Activated CD8-positive, alpha-beta T cell treated with anti-CD3 and anti-CD28 coated beads, Interleukin-2, amount 10 ng/mL, durations not matched to agents 7 days and 5 days (primary cell): ENCODE measurements at places on chromosomes 3 and 15. TPM values are rescaled to one million over a fixed set of nuclear protein-coding genes. Genes with fewer than 3 reads are reported as not detected.

ARHGEF26 gene
- total RNA-seq, result not detected

DGKG gene
- total RNA-seq, result 0.42 TPM

CACNA1D gene
- total RNA-seq, result 0.32 TPM

RASGRP1 gene
- total RNA-seq, result 165 TPM

SCN5A gene
- total RNA-seq, result 0.08 TPM

DISP2 gene
- 2.6 TPM for total RNA-seq

- no peak for DNase-seq
- H3K36me3 ChIP-seq, result no peaks in the 10 kb centered on the region
- H3K27me3 ChIP-seq, result no peaks in the 10 kb centered on the region
- H3K27ac ChIP-seq, result no peak overlapping the region
- H3K4me1 ChIP-seq, result no peaks in the 10 kb centered on the region
- no peak overlapping the region for H3K4me3 ChIP-seq
Measured at GRCh38 chr3:153547970-153548369, 385.9 kb downstream of the RAP2B start.

GRCh38 chr3:25385807-25386460 is 42.1 kb upstream of the RARB start:
- no peak overlapping the region for H3K4me3 ChIP-seq
- H3K36me3 ChIP-seq, result no peaks in the 10 kb centered on the region
- DNase-seq, result no peak
- H3K27ac ChIP-seq, result no peak overlapping the region
- no peaks in the 10 kb centered on the region for H3K4me1 ChIP-seq

DNA sequence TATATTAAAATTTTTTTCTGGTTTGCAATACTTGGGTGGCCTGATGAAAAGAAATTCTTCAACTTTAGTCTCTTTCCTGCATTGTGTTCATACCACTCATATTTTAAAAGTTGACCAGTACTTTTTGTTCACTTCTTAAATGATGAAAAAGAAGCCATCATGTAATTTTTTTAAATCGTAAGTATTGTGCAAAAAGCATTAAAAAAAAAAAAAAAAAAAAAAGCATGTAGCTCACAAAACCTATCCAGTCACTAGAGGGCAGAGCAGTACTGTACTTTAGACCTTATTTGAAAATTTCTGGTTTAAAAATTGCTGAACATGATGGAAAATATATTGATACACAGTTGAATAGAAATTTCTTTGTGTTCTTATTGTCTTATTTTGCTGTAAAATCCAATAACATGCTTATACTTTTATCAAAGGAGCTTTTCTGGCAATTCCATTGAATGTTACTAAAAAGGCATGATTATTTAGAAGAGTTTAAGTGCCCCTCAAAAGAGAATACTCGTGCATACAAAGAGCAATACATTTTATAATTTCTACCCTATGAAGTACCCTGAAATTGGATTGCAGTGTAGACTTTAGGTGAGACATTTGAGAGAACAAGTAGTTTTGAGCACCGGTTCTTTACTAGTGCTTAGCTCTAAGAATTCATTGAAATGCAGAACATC is 137.7 kb downstream of the BBX start:
- H3K27ac ChIP-seq, result no peak overlapping the region
- H3K4me1 ChIP-seq, result peaks cover 11% of the 10 kb centered on the region
- no peaks in the 10 kb centered on the region for H3K36me3 ChIP-seq
- H3K27me3 ChIP-seq, result no peaks in the 10 kb centered on the region
- no peak for DNase-seq
- no peak overlapping the region for H3K4me3 ChIP-seq

DNA sequence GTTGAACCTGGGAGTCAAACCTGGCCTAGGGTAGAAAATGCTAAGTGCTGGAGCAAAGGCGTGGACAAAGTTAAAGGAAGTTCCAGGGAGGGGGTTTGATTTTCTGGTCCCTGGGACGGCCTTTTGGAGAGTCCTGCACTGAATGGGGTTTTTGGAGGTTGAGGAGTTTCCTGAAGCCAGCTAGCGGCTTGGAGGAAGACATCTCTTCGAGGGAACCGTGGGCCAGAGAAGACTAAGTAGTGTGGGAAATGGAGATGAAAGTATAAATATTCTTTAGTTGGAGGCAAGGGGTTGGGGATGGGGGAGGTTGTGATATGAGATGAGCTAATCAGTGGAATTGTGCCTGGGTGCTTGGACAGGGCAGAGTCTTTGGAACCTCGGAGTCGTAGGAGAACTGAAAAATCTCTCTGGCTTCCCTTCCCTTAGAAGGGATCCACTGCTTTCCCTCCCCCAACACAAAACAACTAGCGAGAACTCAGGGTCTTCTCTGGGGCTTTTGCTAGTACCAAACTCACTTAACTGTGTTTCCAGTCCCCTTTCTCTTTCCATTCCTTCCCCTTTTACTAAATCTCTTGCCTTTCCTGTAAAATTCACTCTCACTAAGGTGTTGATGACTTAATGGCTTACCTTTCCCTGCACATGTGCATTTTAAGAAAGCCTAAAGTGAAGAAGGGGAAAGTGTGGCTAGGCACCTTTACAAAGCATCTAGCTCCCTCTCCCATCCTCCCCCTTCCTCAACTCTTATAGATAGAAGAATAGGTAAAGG is 1.0 kb downstream of the LPP start:
- H3K36me3 ChIP-seq, result peaks cover 38% of the 10 kb centered on the region
- H3K4me1 ChIP-seq, result peaks cover 64% of the 10 kb centered on the region
- peak overlapping the region; percentile 90 for H3K4me3 ChIP-seq
- H3K27ac ChIP-seq, result peak overlapping the region; percentile 82
- no peak for DNase-seq
- H3K27me3 ChIP-seq, result no peaks in the 10 kb centered on the region

DNA sequence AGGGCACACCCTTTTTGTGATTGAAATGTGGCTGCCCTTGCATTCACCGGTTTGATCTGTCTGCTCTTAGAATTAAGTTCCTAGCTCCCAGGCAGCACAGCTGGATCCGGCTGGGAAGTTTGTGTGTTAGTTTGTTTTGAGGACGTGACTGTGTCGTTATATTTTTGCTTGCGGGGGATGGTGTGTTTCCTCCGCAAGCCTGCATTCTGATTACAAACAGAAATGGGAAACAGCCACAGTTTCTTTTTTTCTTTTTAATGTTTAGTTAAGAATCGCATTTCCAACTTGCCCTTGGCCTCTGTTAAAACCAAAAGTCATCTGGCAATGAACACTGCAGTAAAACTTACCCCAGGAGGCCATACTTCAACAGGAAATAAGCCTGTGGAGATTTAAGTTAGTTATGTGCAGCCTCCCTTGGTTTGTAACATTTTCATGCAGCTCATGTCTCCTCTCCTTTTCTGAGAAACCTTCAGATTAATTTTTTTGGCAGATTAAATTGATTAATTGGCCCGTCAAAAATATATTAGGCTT is 888 bp downstream of the TMOD3 start:
- peaks cover 43% of the 10 kb centered on the region for H3K4me1 ChIP-seq
- H3K36me3 ChIP-seq, result peaks cover 8% of the 10 kb centered on the region
- H3K27me3 ChIP-seq, result peaks cover 9% of the 10 kb centered on the region
- peak overlapping the region; percentile 98 for H3K4me3 ChIP-seq
- DNase-seq, result no peak

DNA sequence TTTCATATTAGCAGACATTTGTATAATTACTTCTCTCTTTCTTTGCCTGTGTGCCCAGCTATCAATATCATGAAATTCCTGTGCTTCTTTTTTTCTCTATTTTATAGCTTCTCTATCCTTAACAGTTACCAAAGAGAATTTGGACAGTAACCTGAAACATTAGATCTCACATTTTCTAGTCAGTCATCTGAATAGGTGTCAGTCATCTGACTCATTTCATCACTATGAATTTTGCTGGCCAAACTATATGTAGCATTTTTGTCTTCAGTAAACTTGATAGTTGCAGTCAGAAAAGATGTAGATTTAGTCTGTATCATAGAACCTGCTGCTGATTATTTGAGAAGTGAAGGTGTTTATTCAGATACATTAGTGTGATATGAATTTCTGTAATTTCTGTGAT is 52.6 kb downstream of the HMG20A start:
- peaks cover 45% of the 10 kb centered on the region for H3K36me3 ChIP-seq
- H3K27me3 ChIP-seq, result no peaks in the 10 kb centered on the region

GRCh38 chr15:48285329-48286214 is 45.7 kb upstream of the DUT start:
- H3K4me3 ChIP-seq, result no peak overlapping the region
- peak; percentile 69 for DNase-seq
- peaks cover 4% of the 10 kb centered on the region for H3K4me1 ChIP-seq
- H3K27me3 ChIP-seq, result peaks cover 3% of the 10 kb centered on the region
- no peak overlapping the region for H3K27ac ChIP-seq

DNA sequence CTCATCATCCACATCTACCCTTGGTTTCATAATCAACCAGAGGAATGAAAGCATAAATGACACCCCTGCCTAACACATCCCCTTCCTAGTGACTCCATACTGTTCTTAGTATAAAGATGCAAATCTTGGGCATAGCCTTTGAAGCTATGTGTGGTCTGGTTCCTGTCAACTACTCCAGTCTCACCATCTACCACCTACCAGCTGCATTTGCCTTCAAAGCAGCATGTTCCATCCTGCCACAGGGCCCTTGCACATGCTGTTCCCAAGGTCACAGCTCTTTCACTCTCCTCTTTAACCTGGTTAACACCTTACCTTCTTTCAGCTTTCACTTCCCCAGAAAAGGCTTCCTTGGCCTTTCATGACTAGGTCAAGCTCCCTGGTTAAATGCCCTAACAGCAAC is 62.3 kb upstream of the ARHGEF3 start:
- peaks cover 11% of the 10 kb centered on the region for H3K36me3 ChIP-seq
- no peak overlapping the region for H3K4me3 ChIP-seq
- H3K27ac ChIP-seq, result no peak overlapping the region
- DNase-seq, result no peak

DNA sequence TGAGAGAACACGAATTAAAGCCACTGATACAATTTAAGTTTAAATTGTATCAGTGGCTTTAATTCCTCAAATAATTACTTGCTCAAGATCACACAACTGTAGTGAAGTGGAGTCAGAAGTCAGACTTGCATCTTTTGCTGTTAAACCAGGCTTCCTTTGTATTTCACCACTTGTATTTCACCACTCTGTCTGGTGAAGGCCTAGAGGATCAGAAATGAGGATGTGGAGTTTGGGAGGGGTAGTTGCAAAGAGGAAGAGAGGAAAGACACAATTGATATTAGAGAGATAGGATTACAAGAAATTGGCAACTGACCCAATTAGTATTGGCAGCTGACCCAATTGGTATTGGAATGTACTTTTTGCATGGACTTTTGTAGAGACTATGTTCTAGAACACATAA is 288.1 kb upstream of the GPR149 start:
- H3K27ac ChIP-seq, result no peak overlapping the region
- no peaks in the 10 kb centered on the region for H3K4me1 ChIP-seq
- no peak overlapping the region for H3K4me3 ChIP-seq

DNA sequence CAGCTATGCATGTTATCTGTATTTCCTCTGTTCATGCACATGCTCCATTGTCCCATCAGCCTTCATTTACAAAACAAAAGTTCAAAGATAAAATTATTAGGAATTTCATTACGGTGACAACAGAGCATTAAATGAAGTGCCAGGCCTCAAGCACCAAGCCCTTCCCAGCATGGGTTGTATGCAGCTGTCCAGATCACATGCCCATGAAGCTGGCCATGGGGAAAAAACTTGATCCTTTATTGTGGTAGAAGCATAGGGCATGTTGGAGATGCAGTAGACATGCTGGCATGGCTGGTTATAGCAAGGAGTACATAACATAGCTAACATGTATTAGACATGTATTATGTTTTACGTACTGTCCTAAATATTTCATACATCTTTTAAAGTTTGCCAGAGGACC is 4.1 kb upstream of the THRB start:
- no peaks in the 10 kb centered on the region for H3K36me3 ChIP-seq
- no peak for DNase-seq
- H3K4me1 ChIP-seq, result no peaks in the 10 kb centered on the region

DNA sequence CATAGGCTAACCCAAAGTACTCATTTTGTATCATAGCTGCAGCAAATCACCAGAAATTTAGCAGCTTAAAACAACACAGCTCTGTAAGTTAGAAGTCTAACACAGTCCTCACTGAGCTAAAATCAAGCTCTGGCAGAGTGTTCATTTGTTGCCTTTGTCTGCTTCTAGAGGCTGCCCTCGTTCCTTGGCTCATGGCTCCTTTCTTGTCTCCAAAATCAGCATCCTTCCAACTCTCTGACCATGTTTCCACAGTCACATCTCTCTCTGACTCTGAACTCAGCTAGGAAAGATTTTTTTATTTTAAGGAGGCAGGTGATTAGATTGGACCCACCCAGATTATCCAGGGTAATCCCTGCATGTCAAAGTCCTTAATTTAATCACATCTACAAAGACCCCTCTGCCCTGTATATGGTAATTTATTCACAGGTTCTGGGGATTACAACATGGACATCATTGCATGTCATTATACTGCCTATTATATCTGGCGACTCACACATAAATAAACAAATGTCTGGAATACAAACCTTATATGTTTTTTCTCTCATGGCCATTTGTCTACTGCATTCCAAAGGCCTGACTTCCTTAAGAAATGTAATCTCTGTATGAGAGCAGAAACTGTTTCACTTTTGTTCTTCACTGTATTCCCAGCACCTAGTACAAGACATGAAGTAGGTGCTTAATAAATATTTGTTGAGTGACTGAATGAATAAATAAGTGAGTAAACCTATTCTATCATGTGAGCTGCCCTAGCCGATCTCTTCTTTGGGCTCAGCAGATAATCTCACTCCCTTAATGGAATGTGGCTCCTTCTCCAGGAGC is 15.1 kb upstream of the UACA start:
- H3K4me1 ChIP-seq, result no peaks in the 10 kb centered on the region
- H3K36me3 ChIP-seq, result no peaks in the 10 kb centered on the region
- no peak overlapping the region for H3K27ac ChIP-seq

- H3K36me3 ChIP-seq, result peaks cover 75% of the 10 kb centered on the region
- H3K27ac ChIP-seq, result no peak overlapping the region
Measured at GRCh38 chr3:4729061-4729973, 236.2 kb downstream of the ITPR1 start.

- H3K4me3 ChIP-seq, result no peak overlapping the region
- no peaks in the 10 kb centered on the region for H3K36me3 ChIP-seq
- no peaks in the 10 kb centered on the region for H3K4me1 ChIP-seq
- no peak for DNase-seq
Measured at GRCh38 chr15:82093774-82094211, 48.0 kb upstream of the MEX3B start.

- H3K27ac ChIP-seq, result no peak overlapping the region
- peaks cover 6% of the 10 kb centered on the region for H3K27me3 ChIP-seq
- no peak overlapping the region for H3K4me3 ChIP-seq
- no peak for DNase-seq
- H3K4me1 ChIP-seq, result peaks cover 15% of the 10 kb centered on the region
Measured at GRCh38 chr3:53354945-53355498, 7.7 kb upstream of the DCP1A start.
